ENCODE measurements at places on chromosomes 5 and 9.

DNA sequence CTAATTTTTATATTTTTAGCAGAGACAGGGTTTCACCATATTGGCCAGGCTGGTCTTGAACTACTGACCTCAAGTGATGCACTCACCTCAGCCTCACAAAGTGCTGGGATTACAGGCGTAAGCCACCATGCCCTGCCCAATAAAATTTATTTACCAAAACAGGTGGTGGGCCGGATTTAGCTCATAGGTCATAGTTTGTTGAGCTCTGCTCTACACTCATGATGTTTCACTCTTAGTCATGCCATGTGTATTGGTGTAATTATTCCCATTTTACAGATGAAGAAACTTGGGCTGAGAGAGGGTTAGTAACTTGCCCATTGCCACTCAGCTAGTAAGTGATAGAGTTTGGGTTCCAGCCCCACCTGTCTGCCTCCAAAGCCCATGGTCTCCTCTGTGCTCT lies 93.1 kb upstream of the WWC1 start:
- DNase-seq: no peak

DNA sequence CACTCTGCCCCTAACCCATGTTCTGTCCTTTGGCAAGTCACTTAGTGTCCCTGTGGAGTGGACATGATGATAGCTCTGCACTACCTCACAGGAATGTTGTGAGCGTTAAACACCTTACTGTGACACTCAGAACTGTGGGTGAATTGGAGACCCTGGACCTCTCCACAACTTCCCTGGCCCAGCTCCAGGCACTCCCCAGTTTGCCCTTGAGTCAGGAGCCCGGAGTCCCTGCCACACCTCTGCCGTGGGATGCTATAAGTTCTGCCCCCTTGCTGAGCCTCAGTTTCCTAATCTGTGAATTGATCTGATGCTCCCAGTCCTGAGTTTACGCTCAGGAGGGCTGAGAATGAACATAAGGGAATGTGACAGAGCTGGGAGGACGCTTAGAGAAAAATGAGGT lies 34.4 kb downstream of the GSN start:
- peak; percentile 20 for DNase-seq

GRCh38 chr5:53478411-53479044 lies 1.9 kb upstream of the FST start:
- DNase-seq: peak; percentile 13

- DNase-seq: no peak
Measured at GRCh38 chr9:691825-692400, 149.6 kb upstream of the DMRT1 start.

DNA sequence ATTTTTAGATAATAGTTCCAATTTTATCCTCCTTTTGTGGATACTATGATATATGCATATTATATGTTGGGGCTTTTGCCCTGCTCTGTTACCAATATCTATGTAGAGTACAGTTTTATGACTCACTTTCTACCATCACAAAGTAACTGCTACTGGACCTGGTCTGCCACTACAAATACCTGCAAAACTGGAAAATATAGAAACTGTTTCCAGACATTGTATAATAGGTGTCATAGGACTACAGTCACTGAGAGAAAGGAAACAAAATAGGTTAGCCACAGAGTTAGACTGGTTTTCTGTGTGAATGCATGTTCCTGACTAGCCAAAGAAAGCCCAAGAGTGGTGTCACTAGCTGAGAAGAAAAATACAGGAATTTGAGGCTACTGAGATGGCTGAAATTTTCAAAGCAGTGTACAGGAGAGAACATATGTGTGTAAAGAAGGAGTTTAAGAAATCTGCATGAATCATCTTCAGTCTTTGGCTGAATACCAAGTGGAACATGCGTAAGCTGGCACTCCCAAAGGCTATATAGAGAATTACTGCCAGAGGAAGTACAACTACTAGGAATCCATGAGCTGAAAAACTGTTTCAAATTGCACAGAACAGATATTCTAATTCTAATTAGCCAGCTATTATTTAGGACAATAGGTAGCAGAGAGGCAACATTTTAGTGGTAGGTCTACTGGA lies 29.0 kb upstream of the FAM174A start:
- no peak for DNase-seq

DNA sequence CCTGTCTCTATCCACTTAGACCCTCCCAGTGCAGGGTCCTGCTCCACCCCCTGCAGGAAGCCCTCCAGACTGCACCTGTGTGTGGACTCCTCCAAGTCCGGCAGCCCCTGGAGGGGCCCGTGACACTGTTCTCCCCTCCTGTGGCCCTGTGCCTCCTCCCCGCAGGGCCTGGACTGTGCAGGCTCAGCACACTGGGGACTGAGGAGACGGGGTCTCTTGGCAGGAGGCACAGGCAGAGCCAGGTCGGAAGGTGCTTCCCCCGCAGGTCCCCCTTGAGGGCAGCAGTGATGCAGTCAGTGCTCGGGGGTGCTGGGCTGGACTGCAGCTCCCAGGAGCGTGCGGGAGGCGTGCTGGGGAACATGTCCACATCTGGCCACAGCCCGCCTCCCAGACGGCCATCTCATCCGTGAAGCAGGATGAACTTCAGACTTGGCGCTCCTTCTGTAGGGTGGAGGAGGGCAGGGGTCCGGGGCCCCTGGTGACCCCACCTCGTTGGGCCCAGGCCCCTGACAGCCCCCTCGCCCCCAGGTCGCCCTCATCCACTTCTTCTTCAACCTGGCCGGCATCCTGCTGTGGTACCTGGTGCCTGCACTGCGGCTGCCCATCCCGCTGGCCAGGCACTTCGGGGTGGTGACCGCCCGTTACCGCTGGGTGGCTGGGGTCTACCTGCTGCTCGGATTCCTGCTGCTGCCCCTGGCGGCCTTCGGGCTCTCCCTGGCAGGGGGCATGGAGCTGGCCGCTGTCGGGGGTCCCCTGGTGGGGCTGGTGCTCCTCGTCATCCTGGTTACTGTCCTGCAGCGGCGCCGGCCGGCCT lies 4.9 kb downstream of the SLC34A3 start:
- DNase-seq: no peak

DNA sequence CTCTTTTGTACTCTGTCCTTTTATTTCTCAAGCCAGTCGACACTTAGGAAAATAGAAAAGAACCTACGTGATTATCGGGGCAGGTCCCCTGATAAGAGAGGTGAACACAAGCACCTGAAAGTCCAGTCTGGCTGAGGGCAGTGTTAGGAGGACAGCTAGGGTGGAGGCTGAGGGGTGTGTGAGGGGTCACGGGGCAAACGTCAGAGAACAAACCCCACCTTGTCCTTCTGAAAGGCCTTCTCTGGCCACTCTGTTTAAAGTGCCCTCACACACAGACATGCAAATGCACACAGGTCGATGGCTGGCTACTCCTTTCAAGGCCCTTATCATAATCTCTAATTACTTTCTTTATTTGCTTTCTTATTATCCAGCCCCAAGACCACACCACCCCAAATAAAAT lies 108.8 kb downstream of the ESM1 start:
- no peak for DNase-seq

GRCh38 chr5:32058101-32058500 lies 116.0 kb downstream of the GOLPH3 start:
- no peak for DNase-seq

DNA sequence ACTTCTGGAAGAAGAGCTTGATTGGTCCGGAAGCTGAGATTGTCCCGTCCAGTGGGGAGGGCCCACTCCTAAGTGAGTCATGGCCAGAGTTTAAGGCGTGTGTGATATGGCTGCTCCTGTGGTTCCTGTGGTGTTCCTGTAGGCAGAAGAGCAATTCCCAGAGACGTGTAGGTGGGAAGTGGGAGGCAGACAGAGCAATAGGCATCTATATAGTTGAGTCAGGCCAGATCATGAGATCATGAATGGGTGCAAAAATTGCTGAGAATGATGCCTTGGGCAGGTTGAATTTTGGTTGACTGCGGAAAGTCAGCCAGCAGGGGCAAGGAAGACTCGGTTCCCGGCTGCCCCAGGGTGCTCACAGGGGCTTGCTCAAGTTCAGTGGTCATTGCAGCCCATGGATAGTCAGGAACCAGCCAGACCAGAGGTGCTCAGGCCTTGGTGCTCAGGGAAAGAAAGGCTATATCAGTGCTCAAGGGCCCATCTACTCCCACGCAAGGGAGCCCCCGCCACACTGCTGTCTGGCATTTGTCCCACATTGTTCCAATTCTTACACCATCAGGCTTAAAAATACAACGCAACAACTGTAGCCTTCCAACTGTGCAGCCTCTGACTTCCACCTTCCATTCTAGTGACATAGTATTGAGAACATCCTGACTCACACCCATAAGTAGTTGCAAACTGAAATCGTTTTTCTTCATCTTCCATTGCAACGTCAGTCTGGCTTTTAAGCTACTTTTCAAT lies 21.0 kb upstream of the GSN start:
- no peak for DNase-seq

DNA sequence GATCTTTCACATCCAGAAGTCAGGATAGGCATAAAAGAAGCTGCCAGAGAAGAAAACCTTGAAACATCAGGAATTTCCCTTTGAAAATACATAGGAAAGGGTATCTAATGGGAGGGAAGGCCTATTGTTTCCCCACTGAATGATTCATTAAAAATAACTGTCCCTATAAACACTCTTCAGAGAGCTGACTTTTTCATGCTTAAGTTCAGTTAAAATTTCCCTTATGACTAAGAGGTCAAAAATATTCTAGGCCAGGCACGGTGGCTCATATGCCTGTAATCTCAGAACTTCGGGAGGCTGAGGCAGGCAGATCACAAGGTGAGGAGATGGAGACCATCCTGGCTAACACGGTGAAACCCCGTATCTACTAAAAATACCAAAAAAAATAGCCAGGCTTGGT lies 499.5 kb downstream of the ENC1 start:
- DNase-seq: no peak

GRCh38 chr9:28396058-28396457 lies 822.8 kb upstream of the C9orf72 start:
- DNase-seq: no peak

DNA sequence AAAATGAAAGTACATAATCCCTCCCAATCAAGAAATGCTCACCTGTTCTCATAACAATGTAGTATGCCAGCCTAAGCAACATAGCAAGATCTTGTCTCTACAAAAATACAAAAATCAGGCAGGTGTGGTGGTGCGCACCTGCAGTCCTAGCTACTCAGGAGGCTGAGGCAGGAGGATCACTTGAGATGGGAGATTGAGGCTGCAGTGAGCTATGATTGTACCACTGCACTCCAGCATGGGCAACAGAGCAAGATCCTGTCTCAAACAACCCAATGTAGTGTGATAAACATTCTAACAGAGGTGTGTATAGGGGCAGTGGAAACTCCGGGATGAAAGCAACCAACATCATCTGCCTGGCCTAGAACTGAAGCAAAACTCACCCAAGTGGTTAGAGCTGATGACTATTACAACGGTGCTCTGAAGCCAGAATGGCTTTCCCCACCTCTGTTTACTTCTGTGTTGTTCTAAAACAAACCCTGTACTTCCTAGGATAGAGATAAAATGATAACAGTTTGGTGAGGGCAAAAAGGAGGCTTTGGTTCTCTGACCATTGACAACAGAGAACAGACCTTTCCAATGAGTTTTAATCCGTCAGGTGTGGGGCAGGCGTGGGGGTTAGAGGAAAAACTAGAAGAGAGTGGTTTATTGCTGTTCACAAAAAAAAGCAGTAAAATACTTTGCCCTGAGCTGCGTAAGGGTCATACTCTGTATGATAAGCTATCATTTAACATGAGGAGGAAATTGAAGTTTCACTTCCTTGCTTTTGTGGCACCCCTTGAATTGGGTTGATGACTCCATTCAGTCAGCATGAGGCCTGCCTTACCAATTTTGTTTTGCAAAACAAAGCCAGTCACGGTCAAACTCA lies 18.9 kb downstream of the WNT8A start:
- DNase-seq: no peak

DNA sequence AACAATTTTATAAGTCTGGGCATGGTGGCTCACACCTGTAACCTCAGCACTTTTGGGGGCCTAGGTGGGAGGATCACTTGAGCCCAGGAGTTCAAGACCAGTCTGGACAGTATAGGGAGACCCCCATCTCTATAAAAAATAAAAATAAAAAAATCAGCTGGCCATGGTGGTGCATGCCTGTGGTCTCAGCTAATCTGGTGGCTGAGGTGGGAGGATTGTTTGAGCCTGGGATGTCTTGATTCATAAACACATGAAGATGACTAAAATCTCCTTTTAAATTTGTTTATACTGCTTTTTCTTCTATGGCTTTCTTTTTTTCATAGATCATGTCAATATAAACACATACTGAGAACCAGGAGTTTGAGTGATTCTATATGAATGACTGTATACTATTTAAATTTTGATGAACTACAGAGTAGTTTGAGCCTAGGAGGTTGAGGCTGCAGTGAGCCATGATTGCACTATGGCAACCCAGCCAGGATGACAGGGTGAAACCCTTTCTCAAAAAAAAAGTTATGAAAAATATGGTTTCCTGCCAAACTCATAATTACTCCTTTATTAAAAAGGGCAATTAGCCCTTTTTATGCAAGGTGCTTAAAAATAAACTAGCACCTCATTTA lies 14.2 kb downstream of the RIC1 start:
- no peak for DNase-seq

DNA sequence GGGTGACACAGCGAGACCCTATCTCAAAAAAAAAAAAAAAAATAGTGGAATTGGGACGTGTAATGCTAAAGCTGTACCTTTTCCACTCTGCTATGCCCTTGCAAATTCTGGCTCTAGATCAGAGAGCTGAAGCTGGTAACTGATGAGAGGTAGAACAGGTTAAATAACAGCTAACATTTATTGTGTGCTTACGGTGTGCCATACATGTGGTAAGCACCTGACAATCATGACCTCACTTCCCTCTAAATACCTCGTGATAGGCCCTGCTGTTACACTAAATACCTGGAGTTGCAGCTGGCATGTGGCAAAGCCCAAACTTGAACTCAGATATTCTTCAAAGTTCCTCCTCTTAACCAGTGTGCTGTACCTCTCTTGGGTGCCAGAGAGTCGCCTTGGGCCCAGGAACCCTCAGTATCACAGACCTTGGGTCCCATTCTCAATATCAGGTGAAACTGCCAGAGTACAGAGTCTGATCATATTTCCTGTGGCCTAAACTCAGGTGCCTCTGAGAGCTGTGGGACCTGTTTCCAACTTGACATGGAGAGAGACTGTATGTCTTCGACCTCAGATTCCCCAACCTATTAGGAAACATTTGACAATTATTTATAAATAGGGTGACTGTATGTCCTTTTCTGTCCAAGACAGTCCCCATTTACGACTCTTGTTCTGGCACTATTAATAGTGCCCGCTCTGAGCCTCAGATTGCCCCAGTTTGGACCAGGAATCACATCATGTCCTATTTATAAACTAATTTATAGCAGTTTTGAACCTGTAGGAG lies 4.8 kb downstream of the ARL10 start:
- no peak for DNase-seq

DNA sequence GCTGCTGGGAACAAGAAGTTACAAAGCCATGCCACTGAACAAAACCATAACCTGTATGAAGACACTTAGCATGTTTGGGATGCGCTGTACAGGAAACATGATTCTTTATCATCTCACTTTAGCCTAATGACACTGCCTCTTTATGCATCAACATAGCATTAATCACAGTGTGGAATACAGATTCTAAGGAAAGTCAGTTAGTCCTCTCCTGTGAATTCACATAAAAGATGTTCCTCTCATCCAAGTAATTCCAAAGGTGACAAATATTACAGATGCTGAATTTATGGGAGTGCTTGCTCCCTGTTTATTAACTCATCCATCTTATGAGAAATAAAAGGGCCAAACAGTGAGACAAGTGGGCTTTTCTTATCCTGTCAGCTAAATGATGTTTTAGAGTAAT lies 1677.7 kb downstream of the EFNA5 start:
- DNase-seq: no peak

- DNase-seq: no peak
Measured at GRCh38 chr5:38413696-38414095, 142.8 kb downstream of the LIFR start.

All from left colon (tissue), 2 donors.